ENCODE measurements at places on chromosomes 5 and 9.

DNA sequence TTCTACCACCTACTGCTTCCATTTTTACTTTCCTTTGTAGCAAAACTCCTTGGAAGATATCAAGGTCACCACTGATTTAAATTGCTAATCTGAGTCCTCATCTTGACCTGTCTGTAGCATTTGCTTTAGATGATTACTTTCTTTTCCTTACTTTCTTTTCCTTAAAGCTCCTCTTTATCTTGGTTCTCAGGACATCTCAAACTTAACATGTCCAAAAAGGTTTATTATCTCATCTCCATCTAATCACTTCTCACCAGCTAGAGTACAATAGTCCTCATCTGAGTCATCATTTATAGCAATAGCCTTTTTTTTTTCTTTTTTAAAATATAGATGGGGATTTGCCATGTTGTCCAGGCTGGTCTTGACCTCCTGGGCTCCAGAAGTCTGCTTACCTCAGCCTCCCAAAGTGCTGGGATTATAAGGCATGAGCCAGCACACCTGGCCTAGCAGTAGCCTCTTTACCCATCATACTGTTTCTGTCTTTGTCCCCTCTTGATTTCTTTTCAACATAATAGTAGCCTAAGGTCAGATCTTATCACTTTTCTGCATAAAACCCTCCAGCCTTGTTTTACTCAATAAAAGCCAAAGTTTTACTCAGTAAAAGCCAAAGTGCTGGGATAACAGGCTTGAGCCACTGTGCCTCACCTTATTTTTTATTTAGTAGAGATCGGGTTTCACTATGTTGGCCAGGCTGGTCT is 32.9 kb upstream of the GPR21 start:
- DNase-seq = no peak

DNA sequence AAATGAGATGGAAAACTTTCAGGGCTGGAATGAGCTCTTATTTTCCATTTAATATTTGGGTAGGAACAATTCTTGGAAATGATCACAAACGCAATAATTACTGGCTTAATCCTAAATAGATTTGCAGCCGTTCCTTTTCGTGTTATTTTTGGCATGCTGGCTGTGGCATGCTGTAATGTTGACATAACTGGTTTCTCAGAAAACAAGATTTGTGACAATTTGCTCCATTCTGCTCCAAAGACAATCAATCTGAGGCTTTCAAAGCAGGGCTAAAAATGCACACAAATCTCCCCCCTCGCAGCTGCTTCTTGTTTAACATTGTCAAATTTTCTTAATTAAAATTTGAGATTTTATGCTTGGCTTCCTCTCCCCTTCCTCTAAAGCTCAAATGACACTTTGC is 151.2 kb downstream of the TTC39B start:
- no peak for DNase-seq

GRCh38 chr5:72452515-72453245 is 54.5 kb downstream of the ZNF366 start:
- no peak for DNase-seq

DNA sequence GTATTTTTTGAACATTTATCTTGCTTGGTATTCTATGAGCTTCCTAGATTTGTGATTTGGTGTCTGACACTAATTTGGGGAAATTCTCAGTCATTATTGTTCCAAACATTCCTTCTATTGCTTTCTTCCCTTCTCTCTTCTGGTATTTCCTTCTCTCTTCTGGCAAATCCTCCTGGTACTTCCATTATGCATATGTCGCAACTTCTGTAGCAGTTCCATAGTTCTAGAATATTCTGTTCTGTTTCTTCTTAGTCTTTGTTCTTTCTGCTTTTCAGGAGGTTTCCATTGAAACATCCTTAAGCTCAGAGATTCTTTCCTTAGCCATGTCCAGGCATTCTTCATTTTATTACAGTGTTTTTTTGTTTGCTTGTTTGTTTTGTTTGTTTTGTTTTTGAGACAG is 155.2 kb upstream of the PIK3R1 start:
- DNase-seq = no peak

- DNase-seq = no peak
Observed at GRCh38 chr5:36876965-36877666, 547 bp downstream of the NIPBL start.

GRCh38 chr9:95971815-95972214 is 96.3 kb downstream of the ERCC6L2 start:
- DNase-seq = no peak

- DNase-seq = no peak
Observed at GRCh38 chr9:34585946-34586669, 3.4 kb downstream of the CNTFR start.

DNA sequence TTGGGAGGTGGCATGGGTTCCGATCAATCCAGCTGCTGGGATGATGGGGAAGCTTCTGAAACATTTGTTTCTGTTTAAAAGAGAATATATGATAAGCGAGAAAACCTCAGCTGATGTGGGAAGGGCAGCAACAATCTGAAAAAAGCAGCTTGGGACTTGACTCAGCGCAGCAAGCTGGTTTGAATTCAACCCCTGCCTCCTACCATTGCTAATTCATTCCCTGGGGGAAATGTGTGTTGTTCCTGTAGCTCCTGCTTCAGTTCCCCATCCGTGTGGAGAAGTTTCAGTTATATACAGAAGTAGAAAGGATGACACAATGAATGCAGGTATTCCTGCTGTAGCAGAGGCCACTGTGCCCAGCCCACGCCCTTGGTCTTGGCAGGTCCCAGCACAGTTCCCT is 145.1 kb downstream of the NXNL2 start:
- DNase-seq = no peak

DNA sequence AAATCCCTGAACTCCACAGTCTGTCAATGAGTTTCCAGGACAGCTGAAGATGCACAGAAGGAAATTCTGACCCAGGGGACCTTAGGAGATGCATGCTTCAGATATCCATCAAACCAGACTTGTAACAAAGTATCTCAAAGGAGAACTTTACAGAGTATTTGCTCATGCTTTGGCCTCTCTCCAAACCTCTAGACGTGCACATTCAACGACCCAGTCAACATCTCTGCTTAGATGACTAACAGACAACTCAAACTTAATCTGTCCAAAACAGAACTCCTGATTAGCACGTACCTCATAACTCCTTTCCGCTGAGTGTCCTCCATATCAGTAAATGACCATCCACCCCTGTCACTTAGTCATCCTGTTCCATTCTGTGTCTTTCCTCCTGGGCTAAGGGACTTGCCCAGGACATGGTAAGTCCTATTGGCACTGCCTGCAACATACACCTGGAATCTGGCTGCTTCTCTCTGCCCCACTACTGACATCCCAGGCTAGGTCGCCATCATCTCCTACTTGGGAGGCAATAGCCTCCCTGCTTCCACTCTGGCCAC is 107.4 kb downstream of the LMNB1 start:
- DNase-seq = no peak

DNA sequence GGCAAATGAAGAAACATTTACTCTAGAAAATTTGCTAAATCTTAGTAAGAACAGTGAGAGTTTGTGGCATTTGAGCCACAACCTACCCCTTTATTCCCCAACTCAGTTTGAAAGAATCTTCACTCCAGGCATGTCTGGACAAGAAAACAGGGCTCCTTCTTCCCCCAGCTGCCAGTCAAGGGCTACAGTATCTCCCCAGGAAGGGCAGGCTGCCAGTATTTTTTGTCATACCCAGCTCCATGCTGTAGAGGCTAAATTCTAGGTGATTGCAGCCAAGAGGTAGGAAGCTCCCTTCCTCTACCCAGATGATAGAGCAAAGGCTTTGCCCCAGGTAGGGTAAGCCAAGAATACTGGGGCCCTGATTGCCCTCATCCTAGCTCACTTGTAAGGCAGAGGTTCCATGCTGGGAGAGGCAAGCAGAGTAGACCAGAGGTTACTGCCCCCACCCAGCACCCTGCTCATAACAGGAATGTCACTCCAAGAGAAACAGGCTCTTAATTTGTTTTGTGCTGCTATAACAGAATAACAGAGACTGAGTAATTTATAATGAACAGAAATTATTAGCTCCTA is 20.0 kb upstream of the GRPEL2 start:
- no peak for DNase-seq

DNA sequence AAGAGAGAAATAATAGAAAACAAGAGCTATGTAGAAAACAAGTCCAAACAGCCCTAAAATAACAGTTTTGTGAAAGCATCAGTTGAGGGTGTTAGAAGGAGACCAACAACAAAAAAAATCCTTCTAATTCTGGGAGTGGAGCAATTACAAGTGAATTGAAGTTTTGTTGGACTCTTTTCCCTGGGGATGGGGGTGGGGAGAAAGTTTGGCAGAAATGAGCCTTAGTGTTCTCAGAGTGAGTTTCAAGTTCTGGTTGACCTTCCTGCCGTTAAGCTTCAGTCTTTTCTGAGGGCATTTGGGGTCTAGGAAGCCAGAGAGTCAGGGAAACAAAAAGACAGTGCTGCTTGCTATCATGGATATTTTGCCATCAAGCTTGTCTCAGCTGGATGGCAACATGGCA is 106.3 kb upstream of the TRIM32 start:
- no peak for DNase-seq

DNA sequence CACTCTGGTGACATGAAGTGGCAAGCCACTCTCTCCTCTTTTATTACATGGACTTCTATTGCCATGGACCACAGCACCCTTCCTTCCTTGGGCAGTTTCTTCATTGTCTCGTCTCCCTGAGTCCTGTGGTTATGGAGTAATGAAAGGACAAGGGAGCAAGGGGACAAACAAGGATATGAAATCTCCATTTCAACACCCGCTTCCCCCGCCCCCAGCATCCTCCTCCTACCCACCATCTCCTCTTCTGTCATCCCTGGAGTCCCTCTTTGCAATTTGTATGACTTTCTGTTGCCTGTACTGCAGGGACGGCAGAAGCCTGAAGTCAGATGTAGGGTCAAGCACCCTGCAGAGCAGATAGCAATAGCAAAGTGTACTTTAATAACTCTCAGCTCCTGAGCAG is 300.7 kb upstream of the CLINT1 start:
- DNase-seq = no peak

DNA sequence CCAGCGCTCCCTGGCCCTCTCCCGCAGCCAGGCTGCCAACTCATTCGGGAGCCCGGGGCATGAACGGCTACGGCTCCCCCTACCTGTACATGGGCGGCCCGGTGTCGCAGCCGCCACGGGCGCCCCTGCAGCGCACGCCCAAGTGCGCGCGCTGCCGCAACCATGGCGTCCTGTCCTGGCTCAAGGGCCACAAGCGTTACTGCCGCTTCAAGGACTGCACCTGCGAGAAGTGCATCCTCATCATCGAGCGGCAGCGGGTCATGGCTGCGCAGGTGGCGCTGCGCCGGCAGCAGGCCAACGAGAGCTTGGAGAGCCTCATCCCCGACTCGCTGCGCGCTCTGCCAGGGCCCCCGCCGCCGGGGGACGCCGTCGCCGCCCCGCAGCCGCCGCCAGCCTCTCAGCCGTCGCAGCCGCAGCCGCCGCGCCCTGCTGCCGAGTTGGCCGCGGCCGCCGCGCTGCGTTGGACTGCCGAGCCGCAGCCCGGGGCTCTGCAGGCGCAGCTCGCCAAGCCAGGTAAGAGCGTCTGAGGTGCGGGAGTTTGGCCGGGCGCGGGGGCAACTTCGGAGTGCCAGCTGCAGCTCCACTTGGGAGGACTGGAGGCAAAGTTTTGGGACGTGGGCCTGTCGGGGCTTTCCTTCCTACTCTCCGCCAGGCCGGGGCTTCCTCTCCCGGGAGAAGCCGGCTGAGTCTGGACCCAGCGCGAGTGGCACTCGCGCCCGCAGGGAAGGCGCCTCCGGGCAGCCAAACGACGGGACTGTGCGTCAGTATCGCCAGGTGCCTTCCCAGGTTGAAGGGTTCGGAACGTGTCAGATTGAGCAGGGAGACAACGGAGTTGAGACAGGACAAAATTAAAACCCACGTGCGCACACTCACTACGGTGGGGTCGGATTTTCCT is 735 bp downstream of the DMRT3 start:
- DNase-seq = no peak

DNA sequence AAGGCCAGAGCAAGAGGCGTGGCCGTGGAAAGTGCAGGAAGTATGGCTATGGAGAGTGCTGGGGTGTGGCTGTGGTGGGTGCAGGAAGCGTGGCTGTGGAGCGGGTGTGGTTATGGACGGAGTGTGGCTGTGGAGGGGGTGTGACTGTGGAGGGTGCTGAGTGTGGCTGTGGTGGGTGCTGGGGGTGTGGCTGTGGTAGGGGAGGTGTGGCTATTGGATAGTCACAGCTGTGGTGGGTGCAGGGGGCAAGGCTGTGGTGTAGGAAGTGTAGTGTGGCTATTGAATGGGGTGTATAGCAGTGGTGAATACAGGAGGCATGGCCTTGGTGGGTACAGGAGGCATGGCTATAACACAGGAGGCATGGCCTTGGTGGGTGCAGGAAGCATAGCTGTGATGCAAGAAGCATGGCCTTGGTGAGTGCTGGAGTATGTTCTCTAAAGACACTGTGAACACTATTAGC is 40.8 kb upstream of the SPATA31C2 start:
- DNase-seq = no peak

GRCh38 chr5:120140501-120140900 is 323.6 kb upstream of the PRR16 start:
- no peak for DNase-seq

GRCh38 chr5:8720506-8720905 is 825.4 kb downstream of the SEMA5A start:
- no peak for DNase-seq

GRCh38 chr9:133463864-133464615 is 4.3 kb downstream of the CACFD1 start:
- no peak for DNase-seq

- no peak for DNase-seq
Observed at GRCh38 chr5:150513375-150514309, 5.7 kb downstream of the NDST1 start.

DNA sequence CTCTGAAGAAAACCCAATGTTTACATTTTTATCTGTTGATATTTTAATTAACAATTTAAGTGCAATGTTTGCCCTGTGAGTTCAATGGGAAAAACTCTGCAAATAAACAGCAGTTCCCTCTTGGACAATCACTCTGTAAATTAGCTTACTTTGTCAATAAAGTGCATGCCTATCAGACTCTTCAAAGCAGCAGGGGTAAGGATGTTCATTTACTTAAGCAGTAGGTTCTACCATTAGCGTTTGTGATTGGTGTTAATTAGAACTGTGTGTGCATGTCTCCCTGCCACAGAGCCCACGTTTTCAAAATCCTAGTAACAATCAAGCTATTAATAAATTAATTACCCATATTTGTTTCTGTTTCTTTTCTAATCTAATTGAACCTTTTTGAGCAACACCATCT is 1921.6 kb upstream of the WWC1 start:
- DNase-seq = no peak

- no peak for DNase-seq
Observed at GRCh38 chr5:77781076-77781475, 4.9 kb upstream of the TBCA start.

- DNase-seq = no peak
Observed at GRCh38 chr5:79745255-79745654, 55.6 kb downstream of the CMYA5 start.

GRCh38 chr5:1247811-1248210 is 22.6 kb downstream of the SLC6A18 start:
- DNase-seq = no peak

GRCh38 chr5:169354263-169354662 is 53.3 kb upstream of the SLIT3 start:
- no peak for DNase-seq

GRCh38 chr9:33143241-33143661 is 23.9 kb downstream of the B4GALT1 start:
- no peak for DNase-seq

GRCh38 chr5:103428411-103428871 is 134.1 kb downstream of the NUDT12 start:
- DNase-seq = no peak

GRCh38 chr5:103561685-103562452 is 720 bp downstream of the NUDT12 start:
- no peak for DNase-seq

Measured in T-helper 17 cell (primary cell).